Activated CD4-positive, alpha-beta T cell treated with anti-CD3 and anti-CD28 coated beads, Interleukin-2, amount 10 ng/mL, durations not matched to agents 24 days and 14 days (primary cell): ENCODE measurements at places on chromosomes 6 and 20. TPM values are rescaled to one million over a fixed set of nuclear protein-coding genes. Genes with fewer than 3 reads are reported as not detected.

- no peaks in the 10 kb centered on the region for H3K4me1 ChIP-seq
- H3K36me3 ChIP-seq = no peaks in the 10 kb centered on the region
- no peak overlapping the region for H3K27ac ChIP-seq
- no peak overlapping the region for H3K4me3 ChIP-seq
Observed at GRCh38 chr6:152648105-152648504, 10.9 kb upstream of the SYNE1 start.

- no peak for DNase-seq
- H3K27ac ChIP-seq = no peak overlapping the region
- no peaks in the 10 kb centered on the region for H3K36me3 ChIP-seq
- H3K4me1 ChIP-seq = no peaks in the 10 kb centered on the region
Observed at GRCh38 chr6:8441452-8441851, 6.1 kb upstream of the SLC35B3 start.

GRCh38 chr6:9020001-9020400 lies 584.7 kb upstream of the SLC35B3 start:
- no peak overlapping the region for H3K27ac ChIP-seq
- no peak for DNase-seq
- H3K36me3 ChIP-seq = no peaks in the 10 kb centered on the region
- peaks cover under 1% of the 10 kb centered on the region for H3K4me1 ChIP-seq

DNA sequence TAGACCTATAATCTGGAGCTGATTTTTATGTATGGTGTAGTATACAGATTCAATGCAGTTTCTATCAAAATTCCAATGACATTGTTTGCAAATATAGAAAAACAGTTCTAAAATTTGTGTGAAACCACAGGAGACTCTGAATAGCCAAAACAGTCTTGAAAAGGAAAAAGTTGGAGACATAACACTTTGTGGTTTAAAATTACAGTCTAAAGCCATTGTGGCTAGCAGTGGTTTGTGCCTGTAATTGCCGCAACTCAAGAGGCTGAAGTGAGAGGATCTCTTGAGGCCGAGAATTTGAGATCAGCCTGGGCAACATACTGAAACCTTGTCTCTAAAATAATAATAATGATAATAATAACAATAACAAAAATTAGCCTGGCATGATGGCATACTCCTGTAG lies 213.7 kb downstream of the CDKAL1 start:
- no peak for DNase-seq
- peaks cover 7% of the 10 kb centered on the region for H3K4me1 ChIP-seq
- no peak overlapping the region for H3K27ac ChIP-seq
- no peak overlapping the region for H3K4me3 ChIP-seq
- no peaks in the 10 kb centered on the region for H3K27me3 ChIP-seq

Gene SLC17A2
- 0.14 TPM in 1 of 2 replicates, not detected in the other for total RNA-seq

GRCh38 chr6:41283600-41283999 lies 2.9 kb downstream of the TREM1 start:
- H3K4me1 ChIP-seq = peaks cover 15% of the 10 kb centered on the region
- no peak overlapping the region for H3K27ac ChIP-seq
- H3K36me3 ChIP-seq = no peaks in the 10 kb centered on the region

Gene NR2E1
- not detected in 2 replicates for total RNA-seq

DNA sequence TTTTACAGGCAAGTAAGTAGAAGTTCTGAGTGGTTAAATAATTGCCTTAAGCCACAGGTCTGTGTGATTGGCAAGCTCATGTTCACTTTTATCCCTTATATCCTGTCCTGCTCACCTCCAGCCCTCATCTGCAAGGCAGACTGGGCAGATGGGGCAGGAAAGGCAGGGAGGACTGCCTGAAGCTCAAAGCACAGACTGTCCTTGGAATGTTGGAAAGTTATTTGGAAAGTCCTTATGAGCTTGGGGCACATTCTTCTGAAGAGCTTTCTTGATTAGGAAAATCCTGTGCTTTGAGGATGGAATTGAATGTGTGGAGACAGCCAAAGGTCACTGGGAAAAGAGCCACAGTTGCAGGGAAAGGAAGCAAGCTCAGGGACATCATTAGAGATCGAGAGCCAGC lies 48.9 kb upstream of the STK35 start:
- no peaks in the 10 kb centered on the region for H3K4me1 ChIP-seq
- H3K36me3 ChIP-seq = no peaks in the 10 kb centered on the region
- DNase-seq = no peak
- no peak overlapping the region for H3K4me3 ChIP-seq

DNA sequence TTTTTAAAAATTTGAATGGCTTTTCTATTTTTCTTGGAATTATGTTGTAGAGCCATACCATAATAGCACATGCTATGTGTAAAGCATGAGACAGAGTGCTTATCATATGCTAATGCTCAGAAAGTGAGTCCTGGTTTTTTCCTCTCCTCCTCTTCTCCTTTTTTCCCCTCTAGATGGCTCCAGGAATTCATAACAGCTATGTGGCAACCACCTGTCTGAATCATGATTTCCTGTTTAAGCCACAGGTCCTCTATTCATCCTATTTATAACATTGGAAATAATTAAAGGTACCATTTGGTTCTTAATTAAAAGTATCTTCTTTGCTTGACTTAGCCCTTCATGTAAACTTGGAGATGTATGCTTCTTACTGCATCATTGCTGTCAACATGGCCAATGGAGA lies 260.0 kb upstream of the MAP3K7 start:
- no peaks in the 10 kb centered on the region for H3K4me1 ChIP-seq
- H3K27me3 ChIP-seq = peaks cover 13% of the 10 kb centered on the region
- H3K27ac ChIP-seq = no peak overlapping the region
- H3K4me3 ChIP-seq = no peak overlapping the region

GRCh38 chr20:63714858-63715257 lies 7.0 kb downstream of the ZGPAT start:
- H3K36me3 ChIP-seq = peaks cover 79% of the 10 kb centered on the region
- H3K4me1 ChIP-seq = peaks cover 19% of the 10 kb centered on the region
- no peak overlapping the region for H3K4me3 ChIP-seq

GRCh38 chr6:15493437-15494168 lies 169.2 kb downstream of the DTNBP1 start:
- H3K36me3 ChIP-seq = peaks cover 49% of the 10 kb centered on the region
- no peak overlapping the region for H3K4me3 ChIP-seq
- peaks cover 38% of the 10 kb centered on the region for H3K4me1 ChIP-seq

Gene HLA-DOA
- total RNA-seq = 0.21 and 0.38 TPM in 2 replicates

- H3K4me1 ChIP-seq = no peaks in the 10 kb centered on the region
- DNase-seq = no peak
- no peaks in the 10 kb centered on the region for H3K36me3 ChIP-seq
- H3K27ac ChIP-seq = no peak overlapping the region
- H3K4me3 ChIP-seq = no peak overlapping the region
Observed at GRCh38 chr6:28176373-28176772, 34.7 kb downstream of the ZKSCAN8 start.

GRCh38 chr6:6784514-6785162 lies 196.1 kb downstream of the LY86 start:
- no peaks in the 10 kb centered on the region for H3K36me3 ChIP-seq
- no peak overlapping the region for H3K4me3 ChIP-seq
- H3K4me1 ChIP-seq = peaks cover 7% of the 10 kb centered on the region

Gene ADGRB3
- total RNA-seq = not detected in 2 replicates

GRCh38 chr6:706146-706545 lies 13.2 kb upstream of the EXOC2 start:
- no peak overlapping the region for H3K4me3 ChIP-seq
- DNase-seq = no peak
- H3K4me1 ChIP-seq = peaks cover 30% of the 10 kb centered on the region
- H3K36me3 ChIP-seq = no peaks in the 10 kb centered on the region
- H3K27me3 ChIP-seq = peaks cover 21% of the 10 kb centered on the region

- H3K27me3 ChIP-seq = peaks cover 57% of the 10 kb centered on the region
- DNase-seq = peak; percentile 75
- peak within 1 kb of the TSS; percentile 69 for H3K4me3 ChIP-seq
- H3K36me3 ChIP-seq = no peaks in the 10 kb centered on the region
- peaks cover 16% of the 10 kb centered on the region for H3K4me1 ChIP-seq
Observed at GRCh38 chr6:46170357-46171289, at the start of gene ENPP5. TSS of gene ENPP5 (minus strand) at chr6:46170980. CDS start at chr6:46168262, 2,718 bp downstream.

DNA sequence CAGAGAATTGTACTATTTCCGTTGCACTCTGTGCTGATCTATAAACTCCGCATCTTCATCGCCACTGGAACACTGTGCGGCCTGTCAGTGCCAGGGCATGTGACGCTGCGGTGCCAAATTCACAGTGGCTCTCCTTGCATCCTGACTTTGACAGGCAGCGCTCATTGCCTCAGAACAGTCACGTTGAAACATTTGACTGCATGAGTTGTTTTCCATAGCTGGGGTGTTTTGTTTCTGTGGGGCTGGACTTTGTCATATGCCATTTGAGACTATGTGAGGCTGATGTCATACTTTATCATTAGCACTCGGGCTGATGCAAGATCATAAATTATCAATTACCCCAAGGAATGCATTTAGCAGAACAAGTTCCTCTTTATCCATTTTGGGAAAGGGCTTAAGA lies 32.7 kb downstream of the CFAP61 start:
- H3K4me1 ChIP-seq = peaks cover 4% of the 10 kb centered on the region
- H3K27ac ChIP-seq = no peak overlapping the region
- peak; percentile 49 for DNase-seq
- H3K4me3 ChIP-seq = no peak overlapping the region
- no peaks in the 10 kb centered on the region for H3K36me3 ChIP-seq

Gene PPARD
- total RNA-seq = 19.0 TPM in 2 replicates

Gene IYD
- not detected in 2 replicates for total RNA-seq

DNA sequence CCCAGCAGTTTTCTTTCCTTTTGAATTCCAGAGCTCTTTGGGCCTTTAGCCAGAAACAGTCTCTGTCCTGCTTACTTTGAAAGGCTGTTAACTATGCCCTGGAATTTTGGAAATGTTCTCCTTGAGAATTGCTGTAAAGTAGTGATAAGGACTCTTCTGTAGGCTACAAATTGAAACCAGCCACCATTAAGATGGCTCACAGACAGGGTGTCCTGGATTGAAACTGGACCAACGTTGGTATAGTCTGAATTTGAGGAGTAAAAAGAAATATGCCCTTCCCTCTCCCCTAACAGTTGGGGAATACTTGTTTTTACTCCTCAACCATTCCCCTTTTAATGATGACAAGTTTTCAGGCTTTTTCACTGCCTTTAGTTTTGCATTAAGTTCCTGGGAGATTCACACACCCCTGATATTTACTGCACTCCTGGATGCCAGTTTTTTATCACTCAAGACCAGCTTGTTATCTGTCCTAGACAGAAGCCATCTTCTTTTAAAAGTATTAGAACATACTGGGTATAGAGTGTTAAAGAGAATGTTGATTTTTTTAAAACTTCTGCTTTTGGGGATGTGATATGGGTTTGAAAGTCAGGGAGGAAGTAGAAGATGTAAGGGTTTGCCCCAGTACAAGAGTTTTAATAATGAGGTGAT lies 21.9 kb downstream of the TOP1 start:
- H3K36me3 ChIP-seq = peaks cover 41% of the 10 kb centered on the region
- peaks cover 80% of the 10 kb centered on the region for H3K4me1 ChIP-seq
- H3K27ac ChIP-seq = peak overlapping the region; percentile 32

Gene PACRG
- not detected in 2 replicates for total RNA-seq

DNA sequence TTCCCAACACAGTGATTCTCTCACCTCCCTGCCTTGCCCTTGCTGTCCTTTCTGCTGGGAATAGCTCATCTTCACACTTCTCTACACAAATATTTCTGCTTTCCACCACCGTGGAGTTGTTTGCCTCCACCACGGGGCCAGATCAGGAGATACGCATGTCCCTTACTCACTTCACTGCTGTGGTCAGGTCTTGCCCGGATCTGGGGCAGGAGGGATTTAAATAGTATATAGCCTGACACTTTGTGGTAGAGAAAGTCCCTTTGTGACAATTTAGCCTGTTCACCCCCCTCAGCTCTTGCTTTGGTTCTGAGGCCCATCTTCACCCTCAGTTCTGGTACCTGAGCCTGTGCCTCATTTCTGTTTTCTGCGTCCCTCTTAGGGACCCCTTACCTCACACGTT lies 92.6 kb upstream of the PREP start:
- H3K4me1 ChIP-seq = peaks cover 15% of the 10 kb centered on the region
- peaks cover 9% of the 10 kb centered on the region for H3K27me3 ChIP-seq
- H3K36me3 ChIP-seq = no peaks in the 10 kb centered on the region
- DNase-seq = no peak
- no peak overlapping the region for H3K27ac ChIP-seq

- no peak overlapping the region for H3K27ac ChIP-seq
- peaks cover 3% of the 10 kb centered on the region for H3K4me1 ChIP-seq
Observed at GRCh38 chr6:75235271-75235670, 8.3 kb downstream of the COX7A2 start.

Gene SLC13A3
- total RNA-seq = not detected in 2 replicates

DNA sequence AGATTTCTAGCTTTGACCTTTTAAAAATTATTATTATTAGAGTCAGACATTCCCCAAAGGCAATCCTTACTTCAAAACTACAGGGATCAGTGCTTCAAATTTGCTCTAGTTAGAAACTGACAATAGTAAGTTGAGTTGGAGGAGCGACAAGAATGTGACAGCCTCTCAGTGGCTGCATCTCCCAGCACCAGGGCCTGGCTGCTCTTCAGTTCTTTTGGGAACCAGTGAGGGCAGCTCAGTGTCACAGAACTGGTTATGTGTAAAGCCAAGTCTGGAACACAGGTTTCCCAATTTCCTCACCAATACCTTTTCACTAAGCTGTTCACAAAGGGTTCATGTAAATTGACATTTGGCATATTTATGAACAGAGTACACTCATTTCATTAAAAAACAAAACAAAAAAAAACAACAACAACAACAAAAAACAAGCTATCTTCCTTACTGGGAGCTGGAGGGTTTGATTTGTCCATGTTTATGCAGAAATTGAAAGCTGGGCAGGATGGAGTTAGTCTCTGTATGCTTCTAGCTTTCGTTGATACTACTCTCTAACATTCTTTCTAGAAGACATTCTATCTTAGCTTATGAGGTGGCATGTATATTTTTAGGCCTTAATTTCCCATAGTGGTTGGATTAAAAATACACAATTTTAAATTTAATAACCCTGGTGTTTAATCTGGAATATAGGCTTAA lies 95.0 kb downstream of the SAMD5 start:
- no peak for DNase-seq
- no peaks in the 10 kb centered on the region for H3K4me1 ChIP-seq
- H3K27ac ChIP-seq = no peak overlapping the region
- no peaks in the 10 kb centered on the region for H3K27me3 ChIP-seq

GRCh38 chr6:118558464-118559217 lies 10.5 kb downstream of the PLN start:
- H3K36me3 ChIP-seq = peaks cover 26% of the 10 kb centered on the region
- H3K27ac ChIP-seq = peak overlapping the region; percentile 96
- peaks cover 26% of the 10 kb centered on the region for H3K4me1 ChIP-seq
- peak; percentile 78 for DNase-seq
- H3K27me3 ChIP-seq = no peaks in the 10 kb centered on the region

Gene PI16
- not detected in 2 replicates for total RNA-seq

- H3K36me3 ChIP-seq = no peaks in the 10 kb centered on the region
- no peak overlapping the region for H3K4me3 ChIP-seq
- no peaks in the 10 kb centered on the region for H3K27me3 ChIP-seq
- no peaks in the 10 kb centered on the region for H3K4me1 ChIP-seq
- no peak overlapping the region for H3K27ac ChIP-seq
Observed at GRCh38 chr6:38269461-38270172, 370.1 kb downstream of the BTBD9 start.

Gene JAG1
- 1.1 and 1.3 TPM in 2 replicates for total RNA-seq
